Transverse colon (tissue), 4 donors: ENCODE measurements at places on chromosomes 1 and 21. TPM values are rescaled to one million over a fixed set of nuclear protein-coding genes. Genes with fewer than 3 reads are reported as not detected.

DNA sequence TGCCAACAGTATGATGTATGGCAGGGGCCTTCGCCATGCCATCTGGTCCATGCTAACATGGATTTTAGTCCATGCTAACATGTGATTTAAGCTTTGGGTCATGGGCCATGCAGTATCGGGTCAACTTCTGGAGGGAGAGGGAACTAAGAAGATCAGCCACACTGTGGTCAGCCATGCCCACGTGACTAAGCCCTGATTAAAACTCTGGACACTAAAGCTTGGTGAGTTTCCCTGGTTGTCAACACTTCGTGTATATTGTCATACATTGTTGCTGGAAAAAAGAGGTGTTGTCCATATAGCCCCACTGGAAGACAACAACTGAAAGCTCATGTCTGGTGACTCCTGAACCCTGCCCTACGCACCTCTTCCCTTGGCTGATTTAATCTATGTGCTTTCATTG, 90.5 kb downstream of the SUSD4 start:
- no peak for DNase-seq

JTB gene
- total RNA-seq: 300 TPM

ERICH3 gene
- total RNA-seq: not detected

NEXN gene
- total RNA-seq: 9.7 TPM

DNA sequence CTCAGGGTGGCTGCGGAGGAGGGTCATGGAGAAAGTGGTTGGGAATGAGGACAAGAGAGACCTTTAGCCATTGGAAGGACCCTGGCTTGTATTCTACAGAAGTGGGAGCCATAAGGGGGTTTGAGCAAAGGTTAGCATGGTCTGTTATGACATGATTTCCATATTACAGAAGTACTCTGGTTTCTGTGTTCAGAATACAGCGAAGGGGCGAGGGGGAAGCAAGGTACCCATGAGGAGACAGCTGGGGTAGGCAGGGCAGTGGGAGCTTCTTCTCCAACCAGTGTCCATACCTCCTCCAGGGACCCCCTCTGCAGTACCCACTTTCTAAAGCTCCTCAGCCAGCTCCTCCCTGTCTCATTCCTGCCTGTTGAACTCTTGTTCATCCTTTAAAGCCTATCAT, 21.9 kb upstream of the KCNE1 start:
- DNase-seq: no peak

- DNase-seq: no peak
These were observed 710 bp downstream of the KLHL20 start for GRCh38 chr1:173715538-173715844.

GRCh38 chr21:35138665-35139381, 89.7 kb upstream of the RUNX1 start:
- DNase-seq: no peak

DNA sequence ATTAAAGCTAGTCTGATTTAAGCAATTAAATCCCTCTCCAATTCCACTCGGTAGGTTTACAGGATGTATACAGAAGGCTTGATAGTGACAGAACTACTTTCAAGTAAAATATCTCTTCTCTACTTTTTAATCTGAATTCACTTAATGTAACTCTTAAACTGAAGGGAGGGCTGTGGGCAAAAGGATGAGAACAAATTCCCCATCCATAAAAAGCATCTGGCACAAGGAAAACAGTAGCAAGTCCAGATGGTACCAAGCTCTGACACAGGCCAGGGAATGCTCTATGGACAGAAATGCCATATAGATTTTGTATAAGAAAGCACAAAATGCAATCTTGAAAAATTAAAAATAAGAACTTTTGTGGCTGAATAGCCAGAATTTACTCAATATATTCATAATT, 53.1 kb upstream of the USH2A start:
- DNase-seq: no peak

NIT1 gene
- 83.0 TPM for total RNA-seq

DNA sequence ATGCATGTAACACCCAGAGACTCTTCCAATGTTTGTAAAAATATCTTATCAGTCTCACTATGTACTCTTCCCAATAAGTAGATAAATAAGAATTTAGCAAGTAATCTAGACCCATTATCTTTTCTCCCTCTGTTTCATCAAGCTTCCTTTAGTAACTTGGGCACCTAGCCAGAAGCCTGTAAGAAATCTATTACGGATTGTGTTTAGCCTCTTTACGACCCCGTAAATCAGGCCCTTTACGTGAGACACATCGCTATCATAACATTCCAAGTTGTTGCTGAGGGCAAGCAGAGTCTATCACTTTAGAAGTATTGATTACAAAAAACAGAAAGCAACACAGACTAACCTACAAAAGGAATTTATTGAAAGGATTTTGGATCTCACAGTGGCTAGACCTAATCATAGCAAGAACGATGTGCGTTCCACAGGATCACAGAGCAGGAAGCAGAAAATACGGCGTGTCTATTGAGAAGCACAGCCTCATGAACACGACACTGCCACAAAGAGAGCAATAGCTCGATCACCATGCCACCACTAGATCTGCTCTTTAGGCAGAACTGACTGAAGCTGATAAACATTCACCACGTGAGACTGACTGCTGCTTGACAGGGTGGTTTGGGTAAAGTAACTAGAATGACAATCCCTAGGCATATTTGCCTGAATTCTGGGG, 922.1 kb downstream of the AMY1C start:
- DNase-seq: no peak

DNA sequence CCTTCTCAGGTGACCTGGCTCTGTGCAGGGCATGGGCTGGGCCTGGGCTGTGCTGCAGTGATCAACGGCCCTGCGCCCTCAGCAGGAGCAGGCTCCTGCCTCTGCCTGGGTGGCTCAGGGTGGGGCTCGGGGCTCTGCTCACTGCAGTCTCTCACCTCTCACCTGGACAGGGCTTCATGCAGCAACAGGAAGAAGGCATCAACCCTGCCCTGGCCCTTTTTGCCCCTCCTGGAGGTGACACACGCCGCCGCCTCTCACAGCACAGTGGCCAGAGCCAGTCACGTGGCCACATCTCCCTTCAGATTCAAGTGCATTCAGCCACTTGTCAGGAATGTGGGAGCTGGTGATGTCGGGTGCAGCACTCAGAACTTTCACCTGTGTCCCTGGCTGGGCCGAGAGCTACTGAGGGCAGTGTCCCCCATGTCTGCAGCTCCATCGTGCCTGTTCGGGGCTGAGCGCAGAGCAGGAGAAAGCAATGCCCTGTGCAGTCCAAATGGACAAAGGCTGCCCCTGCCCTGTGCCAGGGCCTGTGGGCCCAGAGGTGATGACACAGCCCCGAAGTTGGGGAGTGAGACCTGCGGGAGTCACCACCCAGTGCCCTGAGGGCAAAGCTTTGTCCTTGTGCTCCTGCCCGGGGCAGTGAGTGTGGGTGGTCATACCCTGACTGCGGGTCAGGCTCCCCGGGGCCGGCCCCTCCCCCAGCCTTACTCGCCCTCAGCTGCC, 314.0 kb downstream of the PTPRU start:
- DNase-seq: no peak

DNA sequence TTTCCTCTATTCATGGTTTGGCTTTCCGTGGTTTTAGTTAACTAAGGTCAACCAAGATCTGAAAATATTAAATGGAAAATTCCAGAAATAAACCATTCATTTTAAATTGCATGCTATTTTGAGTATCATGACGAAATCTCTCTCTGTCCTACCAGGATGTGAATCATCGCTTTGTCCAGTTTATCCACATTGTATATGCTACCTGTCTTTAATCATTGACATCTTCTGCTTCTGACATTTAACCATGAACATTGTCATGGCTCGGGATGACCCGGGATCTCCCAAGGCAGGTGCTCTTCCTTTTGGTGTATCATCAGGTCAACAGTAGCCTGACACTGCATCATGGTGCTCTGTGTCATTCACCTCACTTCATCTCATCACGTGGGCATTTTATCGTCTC, 125.5 kb upstream of the HNRNPU start:
- no peak for DNase-seq

DNA sequence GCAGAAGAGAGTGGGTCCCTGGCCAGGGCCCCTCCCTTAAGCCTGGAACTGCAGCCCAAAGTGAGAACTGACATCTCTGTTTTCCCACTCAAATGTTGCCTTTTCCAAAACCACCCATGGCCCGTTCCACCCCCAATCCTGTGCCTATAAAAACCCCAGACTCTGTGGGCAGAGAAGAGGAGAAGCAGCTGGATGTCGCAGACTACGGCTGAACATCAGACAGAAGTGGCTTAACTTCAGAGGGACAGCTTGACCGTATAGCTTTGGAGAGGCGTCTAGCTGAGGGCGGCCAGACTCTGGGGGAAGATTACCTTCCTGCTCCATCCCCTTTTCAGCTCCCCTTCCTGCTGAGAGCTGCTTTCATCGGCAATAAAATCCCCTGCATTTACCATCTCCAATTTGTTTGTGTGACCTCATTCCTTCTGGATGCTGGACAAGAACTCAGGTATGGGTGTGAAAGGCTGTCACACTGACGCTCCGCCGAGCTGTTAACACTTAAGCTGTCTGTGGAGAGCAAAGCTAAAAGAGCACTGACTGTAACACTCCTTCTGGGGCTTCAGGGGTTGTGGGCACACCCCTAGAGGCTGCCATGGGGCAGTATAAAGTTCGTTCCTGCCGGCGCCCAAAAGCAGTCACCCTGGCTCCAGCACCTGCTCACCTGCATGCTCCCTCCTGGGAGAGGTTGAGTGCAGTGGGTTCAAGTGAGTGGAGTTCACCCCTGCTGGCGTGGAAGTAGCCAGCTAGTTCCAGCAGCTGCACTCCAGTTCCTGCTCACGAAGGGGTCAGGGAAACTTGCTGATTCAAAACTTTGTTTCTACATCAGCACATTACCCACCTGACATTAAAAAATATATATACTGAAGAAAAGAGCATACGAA, 19.6 kb upstream of the ERO1B start:
- no peak for DNase-seq

NBPF9 gene
- 13.8 TPM for total RNA-seq

GRCh38 chr21:36080386-36080785, 10.6 kb downstream of the CBR1 start:
- no peak for DNase-seq
